ENCODE measurements at places on chromosomes 11 and 22.

- no peak for DNase-seq
Measured at GRCh38 chr11:3836903-3837302, 3.9 kb downstream of the RHOG start.

GRCh38 chr11:5293028-5293427 is 8.7 kb downstream of the OR51B4 start:
- no peak for DNase-seq

DNA sequence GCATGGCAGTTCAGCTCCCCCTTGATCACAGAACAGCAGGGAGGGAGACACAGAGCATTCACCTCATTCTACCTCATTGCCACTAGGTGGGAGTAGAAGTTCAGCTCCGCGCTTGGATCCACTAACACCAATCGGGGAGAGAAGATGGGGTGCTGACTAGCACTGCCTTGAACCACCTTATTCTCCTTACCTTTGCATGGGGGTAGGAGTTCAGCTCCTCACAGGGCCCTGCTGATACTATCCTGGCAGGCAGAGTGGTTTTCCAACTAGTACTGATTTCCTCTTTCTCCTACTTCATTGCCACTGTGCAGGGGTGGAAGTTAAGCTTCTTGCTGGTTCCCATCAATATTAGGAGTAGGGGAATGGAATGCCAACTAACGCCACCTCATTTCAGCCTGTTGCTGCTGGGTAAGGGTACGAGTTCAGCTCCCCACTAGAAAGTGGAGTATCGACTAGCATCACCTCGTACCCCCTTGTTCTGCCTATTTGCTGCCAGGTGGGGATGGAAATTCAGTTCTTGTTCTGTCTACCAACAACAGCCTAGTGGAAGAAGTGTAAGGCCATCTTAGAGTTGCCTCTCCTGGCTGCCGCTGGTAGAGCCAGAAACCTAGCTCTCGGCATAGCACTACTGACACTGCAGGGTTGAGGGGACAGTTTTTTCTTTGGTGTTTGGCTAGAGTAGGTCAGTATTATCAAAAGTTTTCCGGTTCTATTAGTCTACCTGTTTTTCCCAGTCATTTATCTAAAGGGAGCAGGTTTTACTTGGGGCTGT is 550.9 kb upstream of the CCDC90B start:
- DNase-seq = no peak

DNA sequence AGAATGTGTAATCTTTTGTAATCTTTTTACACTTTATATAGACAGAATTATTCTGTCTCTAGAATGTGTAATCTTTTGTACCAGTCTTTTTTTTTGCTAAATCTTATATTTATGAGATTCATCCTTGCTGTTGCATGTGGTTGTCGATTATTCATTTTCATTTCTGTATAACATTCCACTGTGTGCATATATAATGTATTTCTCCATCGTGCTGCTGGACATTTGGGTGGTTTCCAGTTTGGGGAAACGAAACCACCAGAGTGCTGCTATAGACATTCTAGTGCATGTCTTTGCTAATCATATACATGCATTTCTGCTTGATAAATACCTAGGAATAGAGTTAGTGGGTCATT is 146.5 kb downstream of the GRIK4 start:
- DNase-seq = no peak

- DNase-seq = no peak
Measured at GRCh38 chr11:131033151-131033651, 116.9 kb upstream of the SNX19 start.

DNA sequence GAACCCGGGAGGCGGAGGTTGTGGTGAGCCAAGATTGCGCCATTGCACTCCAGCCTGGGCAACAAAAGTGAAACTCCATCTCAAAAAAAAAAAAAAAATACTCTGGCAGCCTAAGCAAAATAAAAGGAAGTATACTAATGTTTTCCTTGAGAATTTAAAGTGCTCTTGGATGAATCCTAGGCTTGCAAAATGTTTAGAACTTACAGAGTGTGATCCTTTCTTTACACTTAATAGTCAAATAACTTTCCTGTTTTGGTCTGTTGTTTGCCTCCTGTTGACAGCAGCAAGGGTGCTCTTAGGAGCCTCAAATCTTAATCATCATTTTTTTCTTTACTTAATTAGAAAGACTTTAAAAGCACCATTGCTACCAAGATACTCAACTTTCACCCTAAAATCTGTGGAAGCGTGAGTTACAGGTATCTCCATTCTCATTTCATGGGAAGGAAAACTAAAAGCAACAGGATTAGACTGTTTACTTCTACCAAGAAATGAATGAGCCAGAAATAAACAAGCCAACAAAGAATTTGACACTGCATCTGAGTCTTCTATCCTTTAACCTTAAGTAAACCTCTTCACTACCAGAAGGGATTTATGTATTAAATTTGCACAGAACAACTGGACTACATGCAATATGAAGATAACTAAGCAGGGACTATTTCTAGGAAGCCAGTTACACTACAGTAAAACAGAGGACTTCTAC is 38.7 kb upstream of the CRTAM start:
- no peak for DNase-seq

DNA sequence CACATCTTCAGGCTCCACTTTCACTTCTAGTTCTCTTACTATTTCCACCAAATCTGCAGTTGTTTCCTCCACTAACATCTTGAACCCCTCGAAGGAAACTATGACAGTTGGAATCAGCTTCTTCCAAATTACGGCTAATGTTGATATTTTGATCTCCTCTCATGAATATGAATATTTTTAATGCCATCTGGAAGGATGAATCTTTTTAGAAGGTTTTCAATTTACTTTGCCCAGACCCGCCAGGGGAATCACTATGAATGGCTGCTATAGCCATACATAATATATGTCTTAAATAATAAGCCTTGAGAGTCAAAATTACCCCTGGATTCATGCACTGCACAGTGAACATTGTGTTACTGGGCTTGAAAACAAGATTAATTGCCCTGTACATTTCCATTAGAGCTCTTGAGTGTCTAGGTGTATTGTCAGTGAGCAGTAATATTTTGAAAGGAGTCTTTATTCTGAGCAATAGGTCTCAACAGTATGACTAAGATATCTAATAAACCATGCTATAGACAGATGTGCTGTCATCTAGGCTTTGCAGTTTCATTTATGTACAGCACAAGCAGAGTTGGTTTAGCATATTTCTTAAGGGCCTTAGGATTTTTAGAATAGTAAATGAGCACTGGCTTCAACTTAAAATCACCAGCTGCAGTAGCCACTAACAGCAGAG is 48.3 kb upstream of the LRRC55 start:
- no peak for DNase-seq

- DNase-seq = no peak
Measured at GRCh38 chr11:84922836-84923235, 704.3 kb downstream of the DLG2 start.

DNA sequence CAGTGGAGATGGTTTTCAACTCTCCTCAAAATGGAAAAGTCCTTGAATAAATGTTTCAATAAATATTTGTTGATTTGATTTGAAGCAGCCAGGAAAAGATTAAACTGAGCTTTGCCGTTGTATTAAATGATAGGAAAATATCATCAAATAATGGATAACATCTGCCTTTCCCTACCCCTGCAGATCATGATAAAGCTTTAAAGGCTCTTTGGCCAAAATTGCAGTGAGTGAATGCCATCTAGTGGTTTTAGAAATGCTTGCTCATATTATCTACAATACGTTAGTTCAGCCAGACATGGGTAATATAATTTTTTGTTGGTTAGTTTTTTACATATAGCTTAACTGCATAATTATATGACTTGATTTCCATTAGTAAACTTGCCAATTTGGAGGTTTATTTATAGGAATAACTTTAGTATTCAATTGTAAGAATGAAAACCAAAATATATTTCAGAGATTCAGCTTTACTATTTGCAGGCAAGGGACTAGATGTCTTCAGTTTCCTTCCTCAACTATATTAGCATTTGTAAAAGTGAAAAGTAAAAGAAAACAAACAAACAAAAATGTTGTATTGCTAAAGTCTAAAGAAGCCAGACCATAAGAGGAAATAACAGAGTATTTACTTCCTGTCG is 159.2 kb downstream of the MSANTD4 start:
- peak; percentile 49 for DNase-seq

DNA sequence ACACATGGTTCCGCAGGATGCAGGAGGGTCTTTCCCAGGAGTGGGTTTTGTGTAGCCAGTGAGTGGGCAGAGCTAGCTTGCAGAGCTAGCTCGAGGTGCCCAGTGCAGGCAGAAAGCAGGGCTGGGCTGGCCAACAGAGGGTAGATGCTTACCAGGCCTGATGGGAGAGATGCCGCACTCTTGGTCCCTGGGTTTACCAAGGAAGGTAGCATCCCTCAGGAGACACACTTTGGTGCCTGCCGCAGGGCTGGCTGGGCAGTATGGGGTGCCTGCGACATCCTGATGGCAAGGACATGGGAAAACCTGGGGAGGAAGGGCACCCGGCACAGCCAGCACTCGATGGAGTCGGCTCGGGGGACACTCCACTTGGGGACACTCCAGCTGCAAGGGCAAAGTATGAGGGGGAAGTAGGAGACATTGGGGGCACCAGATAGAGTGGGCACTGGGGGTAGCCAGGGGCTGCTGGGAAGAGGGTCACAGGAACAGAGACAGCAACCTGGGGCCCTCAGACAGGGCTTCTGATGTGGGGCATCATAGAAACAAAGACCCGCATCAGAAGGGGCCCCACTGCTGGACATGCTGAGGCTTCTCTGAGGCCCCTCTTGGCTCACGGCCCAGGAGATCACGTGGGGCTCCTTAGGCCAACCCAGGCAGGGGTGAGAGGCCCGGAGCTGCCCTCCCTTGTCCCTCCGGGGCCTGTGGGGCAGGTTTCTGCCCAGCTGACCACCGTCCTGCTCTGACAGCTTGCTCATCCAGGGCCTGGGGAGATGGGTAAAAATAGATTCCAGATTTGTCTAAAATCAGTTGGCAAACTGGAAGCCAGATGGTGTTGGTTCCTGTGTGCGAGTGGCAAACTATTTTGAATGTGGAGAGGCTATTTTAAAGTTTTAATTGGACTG is 89.8 kb downstream of the MORC2 start:
- DNase-seq = no peak

DNA sequence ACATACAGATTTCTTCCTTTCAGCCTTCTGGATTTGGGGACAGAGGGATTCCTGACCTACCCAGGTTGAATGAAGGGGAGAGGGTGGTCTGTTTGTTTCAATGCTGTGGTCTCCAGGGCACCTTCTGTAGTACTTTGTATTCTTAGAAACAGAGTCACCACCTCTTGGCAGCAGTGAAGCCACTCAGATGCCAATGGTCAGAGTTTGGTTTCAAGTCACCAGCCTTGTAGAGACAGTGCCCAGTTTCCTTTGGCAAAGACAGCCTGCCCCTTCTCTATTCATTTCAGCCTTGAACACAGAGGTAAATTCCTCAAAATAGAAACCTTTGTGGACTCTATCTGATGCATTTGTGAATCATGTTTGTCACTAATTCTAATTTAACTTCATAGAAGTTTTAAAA is 111.7 kb upstream of the RASSF10 start:
- no peak for DNase-seq

- DNase-seq = no peak
Measured at GRCh38 chr11:82523141-82523540, 210.5 kb downstream of the FAM181B start.

DNA sequence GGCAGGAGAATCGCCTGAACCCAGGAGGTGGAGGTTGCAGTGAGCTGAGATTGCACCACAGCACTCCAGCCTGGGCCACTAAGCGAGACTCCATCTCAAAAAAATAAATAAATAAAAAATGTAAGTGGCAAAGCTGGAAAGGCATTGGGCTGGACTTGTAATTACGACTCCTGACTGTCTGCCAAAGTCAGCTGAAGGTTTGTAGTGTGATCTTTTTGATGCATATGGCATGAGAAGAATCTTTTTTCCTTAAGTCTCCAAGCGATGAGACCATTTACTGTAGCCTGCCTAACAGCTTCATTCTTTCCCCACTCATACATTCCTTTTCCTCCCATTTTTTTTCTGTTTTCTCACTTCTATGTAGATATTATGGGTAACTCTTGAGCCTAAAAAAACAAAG is 24.8 kb downstream of the CTNND1 start:
- DNase-seq = no peak

GRCh38 chr22:16601437-16602223 is 9.0 kb upstream of the CCT8L2 start:
- DNase-seq = no peak

GRCh38 chr22:17944256-17944655 is 80.1 kb downstream of the MICAL3 start:
- DNase-seq = no peak

DNA sequence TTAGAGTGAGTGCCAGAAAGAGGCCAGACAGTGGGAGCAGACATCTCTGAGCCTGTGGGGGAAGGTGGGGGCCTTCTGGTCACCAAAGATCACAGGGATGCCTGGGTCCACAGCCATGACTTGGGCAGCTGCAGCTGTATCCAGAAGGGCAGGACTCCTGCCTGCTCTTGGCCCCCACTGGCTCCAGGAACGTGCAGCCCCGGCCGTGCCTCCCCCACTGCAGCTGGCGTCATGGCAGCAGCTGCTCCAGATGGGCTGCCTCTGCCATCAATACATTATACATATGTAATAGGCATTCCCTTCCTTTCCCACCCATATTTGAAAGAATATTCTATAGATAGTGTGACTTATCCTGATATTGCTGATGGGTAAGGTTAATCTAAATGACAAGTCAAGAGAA is 195.5 kb upstream of the SNX19 start:
- no peak for DNase-seq

GRCh38 chr11:1204381-1205101 is 18.3 kb upstream of the MUC5B start:
- DNase-seq = no peak

DNA sequence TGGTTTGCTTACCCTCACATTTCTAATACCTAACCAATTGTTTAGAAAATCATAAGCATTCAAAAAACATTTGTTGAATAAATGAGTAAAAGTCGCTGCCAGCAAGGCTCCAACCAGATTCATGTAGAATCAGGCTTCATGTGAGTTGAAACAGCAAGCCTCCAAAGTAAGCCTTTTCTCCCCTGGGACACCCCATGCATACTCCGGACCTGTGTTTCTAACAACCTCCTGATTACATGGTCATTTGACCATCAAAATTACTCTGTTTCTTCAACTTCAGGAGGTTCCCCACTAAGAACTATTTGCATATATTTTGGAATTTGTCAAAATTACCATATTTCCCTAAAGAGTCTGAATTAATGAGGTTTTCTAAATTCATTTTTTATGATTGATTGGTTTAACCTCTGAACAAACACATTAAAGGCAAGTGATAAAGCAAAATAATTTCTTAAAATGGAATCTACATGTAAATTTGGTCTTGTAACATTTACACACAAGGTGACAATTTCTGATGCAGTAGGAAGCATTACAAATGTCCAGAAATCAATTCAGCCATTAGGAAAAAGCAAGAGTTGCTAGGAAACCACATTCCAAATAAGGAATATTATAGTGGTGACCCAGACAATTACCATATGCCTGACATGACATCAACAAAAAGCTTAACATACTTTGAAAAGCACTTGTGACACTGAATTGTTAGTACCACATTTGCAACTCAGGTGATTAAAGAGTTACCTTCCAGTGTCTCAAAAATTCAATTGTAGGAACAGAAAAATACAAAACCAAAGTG is 252.6 kb downstream of the GUCY1A2 start:
- DNase-seq = no peak

DNA sequence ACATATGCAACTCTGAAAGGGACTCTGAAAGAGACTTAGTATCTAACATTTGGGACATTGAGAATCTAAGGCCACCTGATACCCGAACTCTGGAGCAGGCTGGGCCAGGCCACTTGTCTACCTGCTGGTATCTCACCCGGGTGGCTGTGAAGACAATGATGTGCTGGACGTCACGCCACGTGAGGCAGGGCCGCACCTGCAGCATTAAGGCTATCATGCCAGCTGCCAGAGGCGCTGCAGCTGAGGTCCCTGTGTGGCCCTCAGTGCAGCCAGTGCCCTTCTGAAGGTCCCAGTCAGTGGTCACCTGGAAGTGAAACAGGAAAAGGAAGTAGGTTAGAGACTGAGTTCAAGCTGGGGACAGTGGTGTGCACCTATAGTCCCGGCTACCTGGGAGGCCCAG is 12.4 kb downstream of the PCSK7 start:
- no peak for DNase-seq
